ENCODE measurements at places on chromosomes 13 and 19.

- DNase-seq, result peak; percentile 29
Observed at GRCh38 chr19:54502518-54503048, at the start of gene LAIR2. TSS of gene LAIR2 (plus strand) at chr19:54502831. CDS start at chr19:54502919, 88 bp downstream.

DNA sequence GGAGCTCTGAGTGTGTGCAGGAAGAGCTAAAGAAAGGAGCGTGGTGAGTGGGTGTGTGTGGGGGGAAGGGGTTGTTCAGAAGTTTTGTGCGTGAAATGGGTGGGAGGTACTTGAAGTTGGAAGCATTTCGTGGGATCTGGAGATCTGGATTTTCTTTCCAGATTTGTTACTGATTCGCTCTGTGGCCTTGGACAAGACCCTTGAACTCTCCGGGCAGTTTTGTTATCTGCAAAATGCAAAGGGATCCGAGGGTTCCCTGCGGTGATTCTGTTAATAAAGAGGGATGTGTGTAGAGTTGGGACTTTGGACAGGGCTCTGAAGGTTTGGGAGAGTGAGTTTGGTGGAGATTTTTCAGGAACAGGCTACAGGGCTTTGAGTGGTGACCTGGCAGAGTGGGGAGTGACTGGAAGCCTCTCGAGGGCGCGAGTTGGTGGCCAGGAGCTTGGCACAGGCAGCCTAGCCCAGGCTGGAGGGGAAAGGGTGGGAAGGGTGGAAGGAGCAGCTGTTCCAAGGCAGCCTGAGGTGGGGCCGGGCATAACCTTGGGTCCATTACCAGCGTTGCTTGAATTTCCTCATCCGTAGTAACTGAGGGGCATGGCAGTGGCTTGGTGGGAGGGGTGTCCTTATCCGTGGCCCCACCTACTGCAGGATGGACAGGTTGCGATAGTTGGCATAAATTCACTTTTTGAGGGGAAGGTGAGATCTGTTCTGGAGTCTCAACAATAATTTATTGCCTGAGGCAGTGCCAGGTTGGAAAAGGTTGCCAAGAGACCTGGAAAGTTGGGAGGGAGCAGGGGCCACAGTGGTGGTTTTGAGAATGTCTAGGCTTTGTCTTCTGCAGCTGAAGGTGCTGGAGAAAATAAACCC, 2.1 kb downstream of the ACTN4 start:
- no peak for DNase-seq

GRCh38 chr13:66556306-66556705, 673.8 kb downstream of the PCDH9 start:
- DNase-seq, result no peak

GRCh38 chr19:55345818-55346724, 6.4 kb downstream of the KMT5C start:
- DNase-seq, result no peak

DNA sequence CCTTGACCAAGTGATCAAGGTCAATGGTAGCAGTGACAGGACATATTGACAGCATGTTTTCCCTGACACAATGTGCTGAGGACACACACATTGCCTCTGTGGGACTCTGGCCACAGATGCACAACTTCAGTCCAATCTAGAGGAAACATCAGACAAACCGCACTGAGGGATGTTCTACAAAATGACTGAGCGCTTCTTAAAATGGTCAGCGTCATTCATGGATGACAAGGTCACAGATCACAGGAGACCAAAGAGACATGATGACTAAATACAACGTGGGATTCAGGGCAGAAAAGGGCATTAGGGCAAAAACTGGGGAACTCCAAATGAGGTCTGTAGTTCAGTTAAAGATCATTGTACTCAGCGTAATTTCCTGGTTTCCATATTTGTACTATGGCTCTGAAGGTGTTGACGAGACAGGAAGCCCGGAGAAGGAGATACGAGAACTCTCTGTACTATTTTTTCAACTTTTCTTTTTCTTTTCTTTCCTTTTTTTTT, 20.6 kb downstream of the PBX4 start:
- peak; percentile 95 for DNase-seq

GRCh38 chr19:47713046-47714021, at the start of gene EHD2:
TSS of gene EHD2 (plus strand) at chr19:47713422. CDS start at chr19:47716613, 3,191 bp downstream.
- no peak for DNase-seq

DNA sequence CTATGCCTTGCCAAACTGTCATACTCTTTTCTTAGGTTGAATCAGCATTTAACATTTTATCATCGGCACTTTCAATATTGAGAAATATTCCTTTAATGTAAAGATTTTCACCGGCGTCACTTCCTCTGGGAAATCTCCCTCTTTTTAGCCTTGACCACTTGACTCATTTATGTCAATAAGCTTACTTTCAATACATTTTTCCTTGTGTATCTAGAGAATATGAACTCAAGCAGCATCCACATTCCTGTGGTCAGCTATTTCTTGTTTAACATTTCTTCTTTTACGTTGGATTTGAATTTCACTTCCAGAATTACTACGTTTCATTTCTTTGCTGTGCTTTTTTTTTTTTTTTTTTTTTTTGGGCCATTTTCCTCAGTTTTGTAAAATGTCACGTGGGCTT, 271.2 kb upstream of the HTR2A start:
- DNase-seq, result peak; percentile 40

DNA sequence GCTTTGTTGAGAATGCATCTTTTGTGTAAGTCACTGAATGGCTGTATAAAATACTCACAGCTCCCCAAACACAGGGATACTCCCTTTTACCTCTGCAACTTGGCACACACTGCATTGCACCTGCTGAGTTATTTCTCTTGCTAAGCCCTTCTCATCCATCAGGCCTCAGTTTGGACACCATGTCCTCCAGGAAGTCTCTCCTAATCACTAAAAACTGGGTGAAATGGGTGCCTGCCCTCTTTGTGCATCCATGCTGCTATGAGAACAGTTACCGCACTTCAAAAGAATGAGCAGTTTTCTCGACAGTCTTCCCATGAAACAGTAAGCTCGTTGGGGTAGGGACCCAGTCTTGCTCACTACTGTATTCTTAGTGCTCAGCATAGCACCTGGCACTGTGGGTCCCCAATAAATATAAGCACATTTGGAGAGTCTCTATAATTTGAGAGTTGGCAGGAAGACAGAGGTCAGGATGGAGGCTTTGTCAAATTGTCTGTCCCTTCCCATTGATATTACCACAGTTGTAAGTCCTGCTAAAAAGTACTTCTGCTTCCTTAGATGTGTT, 4.6 kb upstream of the SLC25A30 start:
- DNase-seq, result no peak

All from GM12865 (cell line).